Epithelial cell of proximal tubule (primary cell): ENCODE measurements at places on chromosomes 6 and 20. TPM values are rescaled to one million over a fixed set of nuclear protein-coding genes. Genes with fewer than 3 reads are reported as not detected.
A peak's percentile ranks its signal among the peaks of the same experiment; 100 is the strongest.

Gene ADGB
- total RNA-seq: not detected in 2 replicates

Gene SLC17A9
- 17.4 and 19.5 TPM in 2 replicates for total RNA-seq

Gene WFDC2
- total RNA-seq: 14.7 and 53.3 TPM in 2 replicates

Gene HAO1
- total RNA-seq: not detected in 2 replicates

Gene C20orf144
- total RNA-seq: not detected in 2 replicates

Gene TFAP2B
- 4.6 and 8.3 TPM in 2 replicates for total RNA-seq

Gene CDH26
- 0.29 TPM in 1 of 2 replicates, not detected in the other for total RNA-seq

Gene SCRT2
- total RNA-seq: not detected in 2 replicates

Gene SIRPG
- total RNA-seq: not detected in 2 replicates

Gene FAM184A
- 1.2 and 1.9 TPM in 2 replicates for total RNA-seq

Gene ITCH
- total RNA-seq: 42.7 and 43.8 TPM in 2 replicates

Gene KIF25
- total RNA-seq: not detected in 2 replicates

Gene BTNL2
- 0.63 TPM in 1 of 2 replicates, not detected in the other for total RNA-seq

GRCh38 chr20:13158369-13158768 is 62.7 kb upstream of the ISM1 start:
- no peak for DNase-seq

GRCh38 chr6:161138543-161139303 is 135.1 kb downstream of the AGPAT4 start:
- no peak for DNase-seq

DNA sequence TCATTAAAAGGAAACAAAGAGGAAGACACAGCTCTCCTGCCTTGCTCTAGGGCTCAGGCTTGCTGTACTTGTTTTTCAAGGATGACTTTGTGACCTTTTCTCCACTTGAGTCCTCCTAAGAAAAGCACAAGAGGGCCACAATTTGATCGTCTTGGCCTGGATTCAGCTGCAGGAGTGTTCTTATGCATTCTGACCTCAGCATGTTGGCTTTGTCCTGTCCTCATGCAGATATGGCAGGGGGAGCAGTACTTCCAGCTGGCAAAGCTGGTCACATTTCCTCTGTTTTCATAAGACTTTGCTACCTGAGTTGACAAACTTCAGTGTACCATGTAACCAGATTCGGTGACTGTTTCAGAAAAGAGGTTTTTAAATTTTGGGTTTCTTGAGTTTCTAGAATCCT is 30.8 kb downstream of the KDM1B start:
- DNase-seq: no peak

DNA sequence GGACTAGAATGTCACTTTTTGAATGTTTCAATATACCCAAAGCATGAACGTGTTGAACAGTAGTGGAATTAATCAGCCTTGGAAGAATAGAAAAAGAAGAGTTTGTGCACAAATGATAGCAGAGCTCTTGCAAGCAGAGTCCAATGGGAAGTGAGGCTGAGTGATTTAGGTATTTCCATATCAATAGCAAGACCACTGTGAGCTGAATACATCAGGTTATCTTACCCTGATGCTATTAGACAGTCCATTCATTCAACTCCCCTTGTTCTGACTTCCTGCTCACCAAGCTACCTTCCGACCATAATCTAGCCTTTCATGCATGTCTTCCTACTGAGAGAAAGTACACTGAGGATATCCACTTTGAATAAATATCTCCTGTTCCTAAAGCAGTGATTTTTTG is 349.2 kb upstream of the RNF217 start:
- no peak for DNase-seq

DNA sequence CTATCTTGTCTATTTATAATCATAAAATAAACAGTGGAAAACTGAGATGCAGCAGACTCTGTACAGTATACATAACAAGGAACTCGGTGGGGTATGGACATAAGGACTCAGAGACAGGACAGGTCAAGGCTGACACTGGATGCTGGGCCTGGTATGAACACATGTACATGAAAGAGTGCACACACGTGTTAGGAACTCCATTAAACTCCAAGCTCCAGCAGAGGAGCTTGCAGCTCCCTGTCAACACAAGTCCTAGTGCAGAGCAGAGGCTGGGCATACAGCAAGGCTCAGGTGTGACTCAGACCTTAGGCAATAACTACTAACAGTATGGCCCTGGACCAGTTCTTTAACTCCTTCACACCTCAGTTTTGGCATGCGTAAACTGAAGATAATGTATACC is 17.1 kb downstream of the NAPB start:
- no peak for DNase-seq

DNA sequence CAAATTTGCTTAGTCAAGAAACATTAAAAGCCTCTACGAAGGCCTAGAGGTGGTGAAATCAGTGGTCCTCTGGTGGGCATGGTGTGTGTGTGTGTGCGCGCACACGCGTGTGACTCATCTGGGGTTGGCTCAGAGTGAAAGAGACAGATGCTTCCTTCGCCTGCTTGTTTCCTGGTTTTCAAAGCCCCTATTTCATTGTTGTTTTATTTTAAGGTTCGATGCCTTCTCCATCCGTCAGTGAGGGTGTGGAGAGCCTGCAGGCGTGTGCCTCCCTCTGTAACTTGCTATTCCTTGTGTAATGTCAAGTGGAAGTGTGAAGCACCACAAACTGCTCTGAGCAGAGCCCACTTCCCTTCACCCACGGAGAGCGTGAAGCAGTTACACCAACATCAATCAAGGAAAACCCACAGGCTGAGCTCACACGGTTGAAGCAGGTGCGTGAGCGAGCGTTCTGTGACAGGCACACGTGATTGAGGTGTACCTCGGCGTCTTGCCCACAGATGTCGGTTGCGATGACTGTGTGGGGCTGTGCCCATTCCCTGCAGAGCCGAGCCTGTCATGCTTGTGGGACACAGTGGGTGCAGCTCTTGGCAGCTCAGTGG is 233.9 kb downstream of the PRL start:
- DNase-seq: no peak

DNA sequence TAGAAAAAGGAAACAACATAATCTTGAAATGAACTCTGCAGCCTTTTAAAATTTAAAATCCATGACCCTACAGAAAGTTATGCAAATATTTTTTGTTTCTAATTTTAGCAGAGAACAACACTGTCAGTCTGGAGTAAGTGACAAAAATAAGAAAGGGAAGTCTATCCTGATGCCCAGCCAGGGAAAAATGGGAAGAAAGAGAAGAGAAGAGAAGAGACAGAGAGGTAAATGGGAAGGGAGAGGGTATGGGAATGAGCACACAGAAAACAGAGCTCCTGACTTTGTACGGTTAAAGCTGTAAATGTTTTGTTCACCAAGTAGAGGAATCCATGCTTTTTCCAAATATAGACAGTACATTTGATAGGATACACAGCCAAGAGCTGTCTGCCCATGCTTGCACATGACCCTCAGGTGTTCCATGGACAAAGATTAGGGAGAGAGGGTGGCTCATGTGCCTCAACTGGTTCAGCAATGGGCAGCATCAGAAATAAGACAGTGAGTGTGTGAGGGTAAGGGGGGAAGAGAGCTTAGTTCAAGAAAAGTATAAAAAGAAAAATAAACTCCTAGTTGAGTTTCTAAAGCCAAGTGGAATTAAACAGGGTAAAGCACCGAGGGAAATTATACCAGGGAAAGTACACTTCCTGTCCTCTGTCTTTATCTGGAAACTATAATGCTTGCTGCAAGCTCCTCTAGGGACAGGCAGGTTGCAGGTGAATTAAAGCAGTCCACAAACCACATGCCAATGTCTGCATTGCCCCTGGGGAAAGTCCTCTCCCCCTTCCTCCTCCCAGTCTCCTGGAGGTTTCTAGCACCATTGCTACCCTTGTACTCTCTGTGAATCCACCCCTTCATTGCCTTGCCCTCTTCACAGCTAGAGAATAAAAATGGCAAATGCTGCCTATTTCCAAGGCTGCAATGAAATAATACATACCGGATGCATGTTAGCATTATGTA is 30.0 kb downstream of the MAP3K5 start:
- no peak for DNase-seq

DNA sequence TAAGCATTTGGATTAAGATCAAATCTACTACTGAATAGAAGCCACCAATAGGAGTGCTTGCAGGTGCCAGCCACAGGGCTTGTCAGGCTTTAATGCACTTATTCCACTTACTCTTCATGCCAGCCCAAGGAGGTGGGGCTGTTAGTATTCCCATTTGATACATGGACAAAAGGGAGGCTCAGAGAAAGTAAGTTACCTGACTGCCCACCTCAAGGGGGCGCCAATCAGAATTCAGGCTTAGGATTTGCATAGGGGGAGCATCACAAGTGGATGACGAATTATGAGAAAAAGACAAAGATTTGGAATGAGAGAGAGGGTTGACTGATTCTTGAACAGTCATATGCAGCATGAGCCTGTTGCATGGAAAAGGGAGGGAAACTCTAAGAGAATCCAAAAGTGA is 188.4 kb upstream of the TSHZ2 start:
- no peak for DNase-seq

GRCh38 chr20:17570347-17571152 is 675 bp downstream of the DSTN start:
- no peak for DNase-seq

GRCh38 chr20:50054626-50055511 is 58.1 kb downstream of the UBE2V1 start:
- DNase-seq: peak; percentile 44

DNA sequence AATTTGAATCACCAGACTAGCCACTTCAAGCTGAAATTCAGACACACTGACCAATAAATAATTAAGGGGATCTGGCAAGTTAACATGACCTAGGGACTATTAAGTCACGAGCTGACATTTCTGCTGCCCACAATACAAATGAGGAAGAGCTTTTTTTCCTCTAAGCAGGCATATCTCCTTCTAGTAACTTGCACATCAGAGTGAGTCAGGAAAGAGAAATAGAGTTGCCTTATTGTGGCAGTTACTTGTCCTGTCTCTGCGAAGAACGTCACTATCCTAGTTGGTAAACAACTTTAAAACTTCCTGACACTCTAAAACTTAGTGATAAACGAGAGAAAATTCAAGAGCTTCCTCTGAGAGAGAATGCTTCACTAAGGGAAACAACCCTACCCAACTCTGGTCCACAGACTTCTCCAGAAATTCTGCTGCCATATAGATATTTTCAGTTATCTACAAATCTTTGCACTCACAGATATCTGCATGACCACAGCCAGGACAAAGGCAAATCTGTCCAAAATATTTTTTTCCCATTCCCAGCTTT is 4.2 kb downstream of the PLA2G7 start:
- DNase-seq: no peak

DNA sequence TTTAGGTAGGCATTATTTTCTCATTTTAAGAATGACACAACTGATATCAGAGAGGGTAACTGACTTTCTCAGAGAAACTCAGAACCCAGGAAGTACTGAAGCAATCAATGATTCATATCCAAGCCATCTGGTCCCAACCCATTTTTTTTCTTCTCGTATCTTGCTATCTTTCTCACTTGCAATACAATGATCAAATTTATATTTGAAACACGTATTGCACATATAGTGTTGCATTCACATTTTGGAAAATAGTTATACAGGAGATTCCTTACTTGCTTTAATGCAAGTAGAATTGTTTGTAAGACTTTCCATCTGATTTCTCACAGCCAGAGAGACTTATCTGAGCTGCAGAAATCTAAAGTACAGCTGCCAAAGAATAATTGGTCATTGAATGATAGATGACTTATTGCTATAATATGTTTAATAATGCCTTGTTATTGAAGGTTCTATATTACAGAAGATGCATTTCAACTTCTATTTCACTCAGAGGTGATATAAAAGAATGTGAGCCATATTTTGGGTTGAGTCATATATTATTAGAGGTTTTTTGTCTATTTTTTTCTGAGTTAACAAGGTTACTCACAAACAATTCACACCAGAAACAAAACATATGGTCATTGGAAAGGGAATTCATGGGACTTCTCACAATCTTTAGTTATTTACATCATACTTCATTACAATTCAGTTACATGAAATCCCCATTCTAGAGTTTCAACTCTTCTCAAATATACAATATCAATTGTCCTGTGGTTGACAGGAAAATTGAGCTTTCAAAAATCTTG is 337.5 kb upstream of the CITED2 start:
- no peak for DNase-seq

GRCh38 chr20:50918403-50918802 is 12.8 kb downstream of the ADNP start:
- DNase-seq: no peak

- no peak for DNase-seq
Measured at GRCh38 chr6:122020588-122021264, 378.7 kb upstream of the HSF2 start.

GRCh38 chr20:32828029-32828680 is 8.4 kb downstream of the MAPRE1 start:
- DNase-seq: no peak

- no peak for DNase-seq
Measured at GRCh38 chr20:22529150-22530019, 55.0 kb downstream of the FOXA2 start.

GRCh38 chr6:146310628-146311027 is 233.0 kb upstream of the RAB32 start:
- no peak for DNase-seq

DNA sequence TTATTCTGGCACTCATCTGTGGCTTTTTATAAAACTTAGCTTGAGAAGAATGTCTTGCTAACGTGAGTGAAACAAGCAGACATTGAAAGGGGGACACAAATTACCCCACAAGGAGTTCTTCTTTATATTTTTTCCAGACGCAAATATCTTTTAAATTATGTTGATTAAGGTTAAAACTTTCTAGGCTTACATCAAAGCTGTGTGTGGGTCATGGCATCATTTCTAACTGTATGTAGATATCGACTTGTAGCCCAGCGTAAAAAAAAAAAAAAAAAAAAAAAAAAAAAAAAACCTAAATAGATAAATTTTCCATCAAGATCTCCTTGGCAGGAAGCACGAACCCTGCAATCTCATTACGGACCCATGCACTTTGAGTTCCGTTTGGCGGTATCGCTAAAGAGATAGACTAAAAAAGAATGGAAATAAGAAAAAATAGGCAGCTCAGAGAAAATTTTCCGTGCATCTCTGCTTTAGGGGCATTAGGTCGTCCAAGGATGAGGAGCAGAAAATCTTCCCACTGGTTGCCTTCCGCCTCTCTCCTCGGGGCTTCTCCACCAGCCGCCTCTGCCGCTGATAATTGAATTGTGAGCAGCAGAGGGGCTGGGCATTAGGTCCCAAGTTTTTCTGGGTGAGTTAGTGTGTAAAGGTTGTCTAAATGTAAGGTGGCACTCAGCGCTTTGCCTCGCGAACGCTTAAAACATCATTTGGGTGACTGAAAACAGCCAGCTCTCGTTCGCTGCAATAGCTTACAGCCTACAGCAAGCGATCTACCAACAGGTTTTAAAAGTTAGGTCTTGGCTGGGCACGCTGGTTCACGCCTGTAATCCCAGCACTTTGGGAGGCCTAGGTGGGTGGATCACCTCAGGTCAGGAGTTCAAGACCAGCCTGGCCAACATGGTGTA is 194.0 kb downstream of the TRIM27 start:
- no peak for DNase-seq

- no peak for DNase-seq
Measured at GRCh38 chr20:59515013-59515905, 89.1 kb upstream of the PHACTR3 start.

- DNase-seq: no peak
Measured at GRCh38 chr20:31821427-31821826, 2.3 kb downstream of the MYLK2 start.

DNA sequence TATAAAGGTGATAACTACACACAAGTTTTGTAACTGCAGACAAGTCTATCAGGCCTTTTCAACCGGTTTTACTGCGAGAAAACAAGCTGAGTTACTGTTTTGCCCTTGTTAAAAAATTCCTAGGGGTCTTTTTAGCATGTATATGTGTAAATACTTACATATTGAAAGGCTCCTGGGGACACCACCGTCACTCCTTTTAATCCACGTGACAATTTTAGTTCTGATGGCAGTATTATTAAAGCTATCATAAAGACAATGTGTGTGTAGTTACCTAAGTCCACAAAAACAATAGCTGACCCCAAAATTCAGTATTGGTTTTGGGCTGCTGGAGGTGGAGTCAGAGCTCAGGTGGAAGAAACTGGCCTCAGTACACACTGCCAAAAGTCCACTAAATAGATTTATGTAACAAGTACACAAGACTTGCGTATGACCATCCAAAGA is 41.3 kb upstream of the HFE start:
- DNase-seq: no peak
